Small intestine (tissue), 16 donors: ENCODE measurements at places on chromosomes 16 and 17. TPM values are rescaled to one million over a fixed set of nuclear protein-coding genes. Genes with fewer than 3 reads are reported as not detected.

GRCh38 chr17:17676752-17677151, 4.5 kb upstream of the RAI1 start:
- no peak for DNase-seq

The TSPAN10 gene
- 0.40 TPM for polyA plus RNA-seq

DNA sequence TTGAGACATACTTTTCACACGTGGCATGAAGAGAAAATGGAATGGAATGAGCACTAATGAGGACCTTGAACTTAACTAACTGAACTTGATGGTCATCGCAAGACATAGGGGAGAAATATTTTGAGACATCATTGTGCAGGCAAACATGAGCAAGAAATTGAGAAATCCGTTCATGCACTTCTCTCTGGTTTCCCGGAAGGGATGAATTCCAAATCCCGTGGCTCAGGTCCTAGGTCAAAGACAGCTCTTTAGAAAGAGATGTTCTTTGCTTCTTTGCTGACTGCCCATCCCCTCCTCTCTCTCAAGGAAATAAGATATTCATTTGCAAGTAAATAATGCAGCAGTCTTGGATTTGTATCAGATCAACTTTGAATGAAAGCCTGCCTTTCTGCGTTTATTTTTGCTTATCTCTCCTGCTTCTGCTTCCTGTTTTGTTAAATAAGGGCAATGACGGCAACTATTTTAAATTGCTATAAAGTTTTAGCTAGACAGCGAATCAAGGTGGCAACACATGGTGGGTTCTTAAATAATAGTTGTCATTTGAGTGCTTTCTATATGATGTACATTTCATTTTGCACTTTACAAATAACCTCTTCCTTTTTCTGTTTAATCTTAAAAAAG, 657.8 kb downstream of the MAF start:
- DNase-seq, result no peak

GRCh38 chr17:58677194-58677880, 14.5 kb downstream of the TEX14 start:
- no peak for DNase-seq

The KCNJ12 gene
- polyA plus RNA-seq, result not detected

The NACA2 gene
- not detected for polyA plus RNA-seq

The KRT222 gene
- polyA plus RNA-seq, result 2.2 TPM

- no peak for DNase-seq
Measured at GRCh38 chr16:5738586-5738985, 641.0 kb upstream of the EEF2KMT start.

- DNase-seq, result no peak
Measured at GRCh38 chr17:76561799-76562268, 22.0 kb downstream of the PRCD start.

DNA sequence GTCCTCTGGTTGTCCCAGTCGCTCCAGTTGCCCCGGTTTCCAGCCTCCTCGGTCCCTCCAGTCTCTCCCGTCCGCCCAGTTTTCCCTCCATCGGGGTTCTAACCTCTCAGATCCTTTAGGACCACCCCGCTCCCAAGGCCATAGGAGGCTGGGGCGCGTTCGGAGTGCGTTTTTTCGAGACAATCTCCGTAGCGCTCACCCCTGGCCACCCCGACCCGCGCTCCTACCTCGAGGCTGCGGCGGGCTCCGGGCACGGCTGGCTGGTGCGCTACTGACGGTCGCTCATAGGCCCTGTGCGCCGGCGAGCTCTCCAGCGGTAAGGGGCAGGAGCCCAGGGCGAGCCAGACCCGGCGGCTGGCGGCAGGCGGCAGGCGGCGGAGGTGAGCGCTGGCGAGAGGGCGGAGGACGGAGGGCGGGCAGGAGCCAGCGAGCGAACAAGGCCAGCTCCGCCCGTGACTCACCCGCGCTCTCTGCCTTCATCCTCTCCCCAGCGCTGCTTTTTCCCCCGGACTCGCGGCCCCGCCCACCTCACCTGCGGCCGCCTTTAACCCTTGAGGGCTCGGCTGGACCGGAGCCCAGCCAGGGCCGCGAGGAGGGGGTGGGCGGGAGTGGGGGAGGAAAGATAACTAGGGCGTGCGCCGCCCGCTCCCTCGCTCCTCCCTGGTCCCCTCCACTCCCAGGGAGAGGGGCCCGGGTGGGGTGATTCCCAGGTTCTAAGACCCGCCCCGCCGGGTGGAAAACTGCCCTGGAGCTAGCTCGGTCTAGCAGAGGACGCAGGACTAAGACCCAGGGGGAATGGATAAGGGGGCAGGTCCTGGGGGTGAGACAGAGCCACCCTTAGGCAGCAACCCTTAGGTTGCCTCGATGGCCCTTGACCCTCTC, at the start of gene SP6:
Gene SP6, minus strand, starts transcription at position 472 of the 882 bp plus-strand sequence. CDS start 2,734 bp downstream, outside the sequence.
- DNase-seq, result peak; percentile 92

DNA sequence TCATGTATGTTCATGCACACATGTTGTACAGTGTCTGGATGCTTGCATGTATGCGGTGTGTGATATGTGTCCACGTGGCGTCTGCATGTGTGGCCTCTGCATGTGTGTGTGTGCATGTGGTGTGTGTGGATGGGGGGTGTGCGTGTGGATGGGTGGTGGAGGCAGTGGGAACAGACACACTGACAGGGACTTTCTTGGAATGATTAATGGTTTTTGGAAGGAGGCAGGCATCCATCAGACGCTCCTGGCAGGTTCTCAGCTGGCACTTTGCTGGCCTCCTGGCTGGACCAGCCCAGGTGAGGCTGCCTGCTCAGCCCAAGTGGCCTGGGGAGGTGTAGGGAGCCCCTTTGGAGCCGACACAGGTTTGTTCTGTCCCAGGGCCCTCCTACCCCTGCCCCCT, 121.2 kb upstream of the CIBAR2 start:
- DNase-seq, result no peak

DNA sequence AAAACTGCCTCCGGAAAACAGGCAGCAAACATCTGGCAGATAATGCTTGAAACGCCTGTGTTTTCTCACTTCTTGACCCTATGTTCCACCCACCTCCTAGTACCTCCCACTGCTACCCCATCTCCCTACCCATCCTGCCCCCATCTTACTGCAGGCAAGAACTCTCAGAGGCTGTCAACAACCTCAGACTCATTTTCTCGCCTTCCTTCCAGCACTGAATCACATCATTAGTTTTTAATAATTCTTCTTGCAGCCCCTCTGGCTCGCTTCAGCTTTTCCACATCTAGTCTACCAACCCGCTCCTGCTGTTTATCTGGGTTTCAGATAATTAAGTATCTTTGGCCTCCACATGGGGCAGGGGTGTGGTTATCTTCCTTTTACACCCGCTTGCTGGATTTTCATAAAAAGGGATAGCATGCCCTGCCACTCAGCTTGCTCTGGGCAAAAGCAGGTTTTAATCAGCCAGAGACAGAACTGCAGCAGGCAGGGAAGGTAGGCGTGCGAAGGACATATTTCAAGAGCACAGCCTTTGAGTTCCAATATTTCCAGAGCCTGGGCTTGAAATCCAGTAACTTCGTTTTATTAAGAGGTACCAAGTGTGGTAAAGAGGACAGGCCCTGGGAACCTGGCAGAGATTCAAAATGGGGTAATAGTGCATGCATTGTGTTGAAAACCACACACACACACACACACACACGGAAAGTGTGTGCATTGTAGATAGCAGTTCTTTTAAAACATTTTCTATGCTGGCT, 87.5 kb downstream of the BMERB1 start:
- DNase-seq, result no peak

The CACNG4 gene
- 0.27 TPM for polyA plus RNA-seq

The ERI2 gene
- 36.0 TPM for polyA plus RNA-seq

The KIAA0753 gene
- 3.2 TPM for polyA plus RNA-seq
